Stimulated activated CD8-positive, alpha-beta memory T cell treated with anti-CD3 and anti-CD28 coated beads, Interleukin-15, amount 100 ng/mL, for 4 hours (primary cell): ENCODE measurements at places on chromosomes 1 and 21.

GRCh38 chr1:29211086-29212030, 19.4 kb downstream of the MECR start:
- DNase-seq: no peak

DNA sequence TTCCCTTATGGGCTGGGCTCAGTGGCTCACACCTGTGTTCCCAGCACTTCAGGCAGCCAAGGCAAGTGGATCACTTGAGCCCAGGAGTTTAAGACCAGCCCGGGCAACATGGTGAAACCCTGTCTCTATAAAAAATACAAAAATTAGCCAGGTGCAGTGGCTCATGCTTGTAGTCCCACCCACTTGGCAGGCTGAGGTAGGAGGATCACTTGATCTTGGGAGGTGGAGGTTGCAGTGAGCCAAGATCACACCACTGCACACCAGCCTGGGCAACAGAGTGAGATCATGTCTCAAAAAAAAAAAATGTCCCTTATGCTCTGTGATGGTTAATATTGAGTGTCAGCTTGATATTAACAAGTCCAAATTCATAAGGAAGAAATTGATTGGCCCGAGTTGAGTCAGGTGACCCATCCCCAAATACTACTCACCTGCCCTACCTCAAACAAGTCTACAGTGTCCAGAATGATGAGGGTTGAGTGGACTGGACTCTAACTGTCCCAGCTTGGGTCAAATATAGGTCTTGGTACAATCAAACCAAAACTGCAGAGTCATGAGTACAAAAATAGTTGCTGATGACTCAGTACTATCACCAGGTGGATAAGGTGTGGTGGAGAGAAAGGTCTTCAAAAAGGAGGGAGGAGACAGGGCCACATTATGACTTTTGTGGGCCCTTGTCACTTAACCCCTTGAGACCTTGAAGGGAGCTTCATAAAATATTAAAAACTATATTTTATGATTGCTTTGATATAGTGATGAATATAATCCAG, 161.0 kb downstream of the ZNF326 start:
- DNase-seq: no peak

GRCh38 chr1:233962878-233963277, 58.4 kb downstream of the SLC35F3 start:
- DNase-seq: no peak

GRCh38 chr1:222815440-222815765, 564 bp downstream of the DISP1 start:
- DNase-seq: no peak

DNA sequence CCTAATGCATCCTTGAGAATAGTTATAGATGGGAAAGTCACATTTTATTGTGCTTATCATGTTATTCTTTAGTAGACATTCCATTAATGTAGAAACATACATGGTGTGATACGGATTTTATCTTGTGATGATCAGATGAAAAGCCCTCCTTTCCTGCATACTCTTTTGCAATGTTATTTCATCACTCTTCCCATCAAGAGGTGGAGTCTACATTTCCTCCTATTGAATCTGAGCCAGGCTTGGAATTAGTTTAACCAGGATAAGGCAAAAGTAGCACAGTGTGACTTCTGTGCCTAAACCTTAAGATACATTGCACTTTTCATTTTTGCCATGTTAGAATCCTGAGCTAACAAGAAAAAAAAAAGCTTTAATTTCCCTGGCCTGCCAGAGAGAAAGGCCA, 393.7 kb upstream of the ST6GALNAC5 start:
- no peak for DNase-seq

- DNase-seq: no peak
These were observed 405.4 kb downstream of the PTPRC start for GRCh38 chr1:199044191-199044590.

- no peak for DNase-seq
These were observed 6.8 kb upstream of the LRRN2 start for GRCh38 chr1:204692325-204692840.

- DNase-seq: no peak
These were observed 129.4 kb upstream of the CACYBP start for GRCh38 chr1:174870319-174870718.

DNA sequence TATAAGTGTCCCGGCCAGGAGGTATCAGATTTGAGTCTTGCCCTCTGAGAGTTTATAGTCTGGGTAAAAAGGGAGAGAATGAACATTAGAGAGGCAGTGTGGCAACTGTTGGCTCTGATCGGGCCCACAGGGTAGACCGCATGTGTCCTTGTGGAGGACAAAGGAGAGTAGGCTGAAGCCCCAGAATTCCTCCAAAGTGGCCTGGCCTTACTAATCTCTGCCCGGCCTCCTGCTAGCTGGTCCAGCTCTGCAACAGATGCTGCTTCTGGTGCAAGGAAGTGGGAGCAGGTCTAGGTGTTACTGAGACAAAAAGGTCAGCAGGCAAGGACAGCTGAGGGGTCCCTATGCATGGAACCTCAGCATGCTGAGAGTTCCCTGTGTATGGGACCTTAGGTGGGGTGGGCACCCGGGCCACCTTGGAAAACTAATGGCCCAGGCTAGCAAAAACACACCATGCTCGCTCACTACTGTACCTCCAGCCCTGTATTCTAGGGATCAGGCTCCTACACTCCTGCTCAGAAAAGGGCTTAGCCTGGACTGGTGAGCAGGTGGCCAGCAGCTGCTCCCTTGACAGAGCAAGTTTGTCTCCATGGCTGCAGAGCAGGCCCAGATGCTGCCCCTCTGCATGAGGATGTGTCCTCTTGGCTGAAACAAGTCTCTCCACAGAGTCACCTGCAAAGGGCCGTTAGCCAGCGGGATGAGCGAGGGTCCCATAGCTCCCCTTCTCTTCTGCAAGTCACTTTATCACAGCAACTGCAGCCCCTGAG, 30.3 kb upstream of the RGS16 start:
- no peak for DNase-seq

DNA sequence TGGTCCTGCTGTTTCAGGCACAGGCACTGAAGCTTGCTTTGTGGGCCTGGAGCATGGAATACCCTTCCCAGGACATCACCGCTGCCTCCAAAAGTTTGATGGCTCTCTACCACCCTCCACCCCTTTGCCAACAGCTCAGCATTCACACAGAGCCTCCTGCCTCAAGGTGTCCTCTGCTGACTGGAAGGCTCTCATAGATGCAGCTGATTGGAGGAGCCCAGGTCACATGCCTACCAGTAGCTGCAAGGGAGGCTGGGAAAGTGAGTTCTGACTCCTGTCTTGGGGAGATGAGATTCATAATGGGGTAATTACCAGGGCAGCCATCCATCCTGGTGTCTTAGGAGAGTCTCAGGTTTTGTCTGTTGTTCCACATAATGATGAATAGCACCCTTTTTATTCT, 124.8 kb upstream of the GRIK3 start:
- no peak for DNase-seq
